ENCODE measurements at places on chromosomes 12 and 14. TPM values are rescaled to one million over a fixed set of nuclear protein-coding genes. Genes with fewer than 3 reads are reported as not detected.

GRCh38 chr14:55458800-55459515 is 18.5 kb upstream of the TBPL2 start:
- DNase-seq: no peak

Gene TNS2
- total RNA-seq: 228 TPM

GRCh38 chr14:30840086-30840779 is 34.1 kb upstream of the COCH start:
- DNase-seq: no peak

DNA sequence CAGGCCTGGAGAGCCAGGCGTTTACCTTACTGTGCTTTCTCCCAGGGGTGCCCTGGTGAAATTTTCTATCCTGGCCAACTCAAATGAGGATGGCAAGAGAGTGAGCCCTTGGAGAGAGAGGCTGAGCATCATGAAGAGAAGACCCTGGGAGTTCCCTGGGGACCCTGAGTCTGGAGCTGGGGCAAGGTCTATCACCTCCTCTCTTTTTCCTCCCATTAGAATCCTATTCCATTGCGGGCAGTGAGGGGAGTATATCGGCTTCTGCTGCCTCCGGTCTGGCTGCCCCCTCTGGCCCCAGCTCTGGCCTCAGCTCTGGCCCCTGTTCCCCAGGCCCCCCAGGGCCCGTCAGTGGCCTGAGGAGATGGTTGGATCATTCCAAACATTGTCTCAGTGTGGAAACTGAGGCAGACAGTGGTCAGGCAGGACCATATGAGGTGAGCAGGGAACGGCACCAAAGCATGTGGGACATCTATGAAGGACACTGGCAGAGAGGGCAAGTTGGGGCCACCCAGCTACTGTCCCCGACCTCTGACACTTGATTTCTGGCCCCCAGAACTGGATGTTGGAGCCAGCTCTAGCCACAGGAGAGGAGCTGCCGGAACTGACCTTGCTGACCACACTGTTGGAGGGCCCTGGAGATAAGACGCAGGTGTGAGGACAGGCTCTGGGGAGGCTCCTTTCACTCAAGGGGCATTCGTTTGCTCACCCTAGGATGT is 1.6 kb downstream of the ARHGEF25 start:
- no peak for DNase-seq

Gene PMEL
- total RNA-seq: 4.7 TPM

Gene LRIG3
- 139 TPM for total RNA-seq

DNA sequence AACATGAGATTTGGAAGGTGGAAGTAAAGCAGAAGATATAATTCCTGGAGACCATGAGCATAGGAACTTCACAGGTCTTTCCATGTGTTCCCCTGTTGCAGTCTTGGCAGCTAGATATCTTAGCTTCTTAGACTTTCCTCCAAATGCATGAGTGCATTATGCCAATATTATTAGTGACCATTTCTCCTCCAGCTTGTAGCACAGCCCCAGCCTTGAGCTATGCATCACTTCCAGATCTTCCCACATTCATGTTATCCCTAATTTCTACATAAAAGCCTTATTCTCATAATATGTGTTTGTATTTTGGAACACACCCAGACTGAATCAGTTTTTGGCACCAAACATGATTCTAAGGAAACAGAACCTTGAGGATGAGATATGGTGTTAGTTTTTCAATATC is 11.0 kb downstream of the CLEC2B start:
- no peak for DNase-seq

- DNase-seq: no peak
Observed at GRCh38 chr14:69880893-69881292, 1.7 kb downstream of the SMOC1 start.

Gene AMHR2
- not detected for total RNA-seq

- DNase-seq: no peak
Observed at GRCh38 chr12:68465227-68465626, 133.1 kb upstream of the MDM1 start.

Gene LRFN5
- total RNA-seq: 5.2 TPM

DNA sequence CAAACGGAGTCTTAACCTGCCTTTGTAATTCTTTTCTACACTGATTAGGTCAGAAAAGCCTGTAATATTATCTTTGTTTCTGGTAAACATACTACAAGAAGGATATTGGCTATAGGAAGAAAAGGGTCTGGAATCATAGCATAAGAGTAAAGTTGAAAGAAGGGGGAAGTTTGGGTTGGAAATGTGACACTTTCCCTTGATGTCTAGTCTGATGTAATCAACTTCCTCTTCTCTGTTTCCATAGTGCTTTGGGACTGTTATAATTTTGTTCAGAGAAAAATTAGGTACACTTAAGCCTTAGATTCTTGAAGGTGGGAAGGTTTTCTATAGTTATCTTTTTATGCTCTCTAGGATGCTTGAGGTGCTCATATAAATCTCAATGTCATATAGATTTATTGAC is 322.2 kb downstream of the AEBP2 start:
- no peak for DNase-seq

GRCh38 chr12:52214421-52214802 is 18.6 kb upstream of the KRT7 start:
- DNase-seq: peak; percentile 49

- no peak for DNase-seq
Observed at GRCh38 chr12:93008044-93008778, 79.1 kb upstream of the EEA1 start.

Gene KIF5A
- total RNA-seq: 1.2 TPM

- no peak for DNase-seq
Observed at GRCh38 chr14:34021096-34021495, 70.2 kb upstream of the EGLN3 start.

Gene TAS2R10
- total RNA-seq: 1.3 TPM

DNA sequence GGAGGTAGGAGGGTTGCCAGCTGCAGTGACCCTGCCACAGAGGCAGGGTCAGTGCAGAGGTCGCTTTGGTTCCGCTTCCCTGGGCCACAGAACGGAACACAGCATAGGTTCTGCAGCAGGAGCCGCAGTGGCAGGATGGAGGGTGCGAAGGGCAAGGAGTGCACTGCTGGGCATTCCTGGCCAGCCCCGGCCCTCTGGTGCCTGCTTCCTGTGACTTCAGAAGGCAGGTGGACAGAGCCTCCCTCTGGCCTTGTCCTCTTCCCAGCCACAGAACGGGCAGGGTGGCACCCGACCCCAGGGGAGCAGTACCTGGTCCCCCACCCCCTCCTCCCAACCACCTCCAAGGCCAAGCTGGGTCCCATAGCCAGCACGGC is 37.7 kb downstream of the SLC8B1 start:
- DNase-seq: no peak

Gene FUT8
- total RNA-seq: 47.2 TPM

DNA sequence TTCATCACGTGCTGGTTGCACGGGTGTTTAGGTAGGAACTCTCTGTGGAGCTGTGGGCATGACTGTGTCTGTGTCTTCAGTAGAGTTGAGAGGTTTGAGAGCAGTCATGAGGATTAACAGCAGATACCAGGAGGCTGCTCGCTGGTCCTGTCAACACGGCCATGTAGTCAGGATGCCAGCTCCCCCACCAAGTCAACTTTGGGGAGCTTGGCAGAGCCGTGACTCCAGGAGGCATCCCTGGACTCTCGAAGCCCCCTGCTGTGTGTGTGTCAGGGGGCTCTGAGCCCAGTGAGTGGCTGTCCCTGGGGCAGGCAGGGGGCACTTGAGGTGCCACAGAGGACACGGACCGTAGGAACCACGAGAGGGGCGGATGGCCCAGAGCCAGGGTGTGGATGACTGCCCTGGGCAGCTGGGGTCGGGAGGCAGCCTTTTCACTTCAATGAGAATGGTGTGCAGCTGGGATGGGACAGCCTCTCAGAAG is 7.2 kb upstream of the GPR132 start:
- no peak for DNase-seq

Gene ADAM20
- total RNA-seq: 3.6 TPM

- DNase-seq: no peak
Observed at GRCh38 chr14:91848504-91849001, 18.8 kb downstream of the TC2N start.

GRCh38 chr12:9707356-9707755 is 25.5 kb downstream of the CLECL1 start:
- DNase-seq: no peak

Gene CDC42BPB
- total RNA-seq: 98.0 TPM

GRCh38 chr14:24432259-24433131 is 2.7 kb downstream of the KHNYN start:
- DNase-seq: no peak

DNA sequence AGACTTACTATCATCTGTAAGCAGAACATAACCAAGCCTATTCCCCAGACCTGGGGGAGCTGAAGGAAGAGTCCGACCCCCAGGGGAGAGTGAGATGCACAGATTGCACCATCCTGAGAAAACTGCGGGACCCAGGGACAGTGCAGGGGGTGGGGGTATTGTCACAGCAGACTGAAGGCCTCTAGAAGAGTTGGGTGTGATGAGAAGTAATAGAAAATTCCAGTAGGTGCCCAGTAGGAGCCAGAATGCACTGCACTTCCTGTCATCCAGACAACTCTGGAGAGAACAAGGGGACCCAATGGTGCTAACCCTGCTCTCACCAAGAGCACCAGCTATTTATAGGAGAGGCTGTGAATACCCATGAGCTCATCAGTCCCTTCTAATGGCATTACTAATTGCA is 190.1 kb downstream of the BCL11B start:
- no peak for DNase-seq

DNA sequence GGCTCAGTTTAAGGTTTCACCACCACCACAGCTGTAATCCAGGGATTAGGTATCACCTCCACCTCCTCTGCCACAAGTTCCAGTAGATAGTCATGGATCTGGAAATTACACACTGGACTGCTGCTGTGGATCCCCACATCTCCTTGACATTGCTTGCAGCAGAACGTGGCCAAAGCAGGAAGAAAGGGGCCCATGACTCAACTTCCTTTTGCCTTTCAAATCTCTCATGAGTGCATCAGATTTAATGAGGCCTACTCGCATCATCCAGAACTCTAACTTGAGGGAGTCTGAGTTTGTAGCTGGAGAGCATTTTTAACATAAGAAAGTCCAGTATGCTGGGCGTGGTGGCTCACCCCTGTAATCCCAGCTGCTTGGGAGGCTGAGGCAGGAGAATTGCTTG is 29.2 kb upstream of the TMED10 start:
- no peak for DNase-seq

GRCh38 chr14:20400965-20401593 is 12.2 kb downstream of the TEP1 start:
- DNase-seq: no peak

DNA sequence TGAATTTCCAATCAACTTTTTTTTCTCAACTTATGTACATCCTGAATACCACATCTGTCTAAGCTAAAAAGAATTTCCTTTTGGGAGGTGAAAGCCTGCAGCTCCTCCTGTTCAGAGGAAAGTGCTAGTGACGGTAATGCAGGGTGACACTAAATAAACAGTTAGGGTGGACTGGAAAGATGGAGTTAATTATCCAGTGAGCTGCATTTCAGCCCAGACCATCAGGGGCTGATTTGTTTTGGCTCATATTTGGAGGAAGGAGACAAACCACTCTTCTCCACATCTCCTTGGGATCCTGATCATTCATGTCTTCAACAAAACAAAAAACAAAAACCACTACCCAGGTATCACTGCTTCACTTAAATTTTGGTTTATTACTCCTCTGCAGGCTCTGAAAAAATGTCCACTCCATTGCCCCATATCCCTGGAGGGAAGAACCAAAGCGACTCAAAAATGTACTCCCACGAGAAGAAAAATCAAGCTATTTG is 5.1 kb upstream of the SIX1 start:
- no peak for DNase-seq

Gene CDKL1
- 10.5 TPM for total RNA-seq

GRCh38 chr12:110262442-110263388 is 18.3 kb upstream of the ATP2A2 start:
- no peak for DNase-seq

Gene INHBC
- not detected for total RNA-seq

DNA sequence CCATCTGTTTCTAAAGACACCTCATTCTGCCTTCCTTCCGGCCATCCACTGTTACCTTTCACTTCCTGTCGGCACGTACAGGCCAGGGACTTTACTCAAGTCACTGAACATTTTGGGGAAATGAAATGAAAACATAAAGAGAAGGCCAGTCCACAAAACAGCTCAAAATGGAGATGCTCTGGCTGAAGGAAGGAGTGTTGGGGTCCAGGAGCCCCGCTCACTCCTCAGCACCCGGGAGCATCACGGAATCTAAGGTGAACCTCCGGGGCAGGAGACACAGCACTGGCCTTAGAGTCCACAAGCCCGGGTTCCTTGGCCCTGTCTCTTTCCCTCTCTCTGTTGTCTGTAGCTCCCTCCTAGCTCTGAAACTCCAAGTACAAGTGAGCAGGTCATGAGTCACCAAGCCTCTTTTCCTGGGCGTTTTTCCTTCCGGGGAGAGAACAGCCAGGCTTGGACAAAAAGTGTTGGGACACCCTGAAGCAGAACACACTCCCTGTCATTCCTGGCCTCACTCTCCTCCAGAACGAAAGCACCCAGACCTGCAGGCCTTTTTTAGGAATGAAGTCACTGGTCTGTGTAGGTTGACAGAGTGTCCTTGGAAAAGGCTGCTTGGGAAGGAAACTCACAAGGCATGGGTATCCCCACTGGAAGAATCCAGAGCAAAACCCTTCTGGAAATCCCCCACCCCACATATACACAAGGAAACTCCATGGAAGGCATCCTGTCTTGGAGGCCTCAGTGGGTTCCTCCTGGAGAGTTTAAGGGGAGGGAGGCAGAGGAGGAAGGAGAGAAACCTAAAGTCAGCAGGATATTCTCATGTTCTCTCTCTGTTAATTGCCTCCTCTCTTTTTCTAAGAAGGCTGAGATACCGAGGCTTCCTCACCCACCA is 245.3 kb downstream of the ZFP36L1 start:
- DNase-seq: peak; percentile 81

DNA sequence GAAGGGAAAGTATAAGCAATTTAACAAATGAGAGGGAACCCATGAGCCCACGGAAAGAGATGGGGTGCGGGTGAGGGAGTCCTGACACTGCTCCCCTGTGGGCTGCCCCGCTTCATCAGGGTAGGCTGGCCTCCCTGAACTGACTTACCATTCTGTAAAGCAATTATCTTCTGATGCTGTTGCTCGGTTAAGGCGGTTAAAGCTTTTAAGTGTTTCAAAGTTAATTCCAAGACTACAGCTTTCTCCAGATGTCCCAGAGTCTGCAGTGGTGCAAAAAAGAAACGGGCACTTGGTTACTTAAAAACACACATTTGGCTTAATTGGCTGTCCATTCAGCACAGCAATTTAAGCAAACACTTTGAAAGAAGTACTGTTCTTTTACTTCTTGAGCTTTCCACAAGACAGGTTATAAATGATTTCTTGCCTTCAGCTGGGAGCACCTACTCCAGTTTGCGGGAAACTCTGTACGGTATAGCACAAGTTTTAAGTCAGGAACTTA is 1.3 kb downstream of the BHLHE41 start:
- DNase-seq: no peak

GRCh38 chr12:40655451-40655850 is 36.8 kb upstream of the CNTN1 start:
- no peak for DNase-seq

Gene TAS2R30
- total RNA-seq: 11.1 TPM

- DNase-seq: no peak
Observed at GRCh38 chr12:19683178-19683927, 244.1 kb downstream of the AEBP2 start.

DNA sequence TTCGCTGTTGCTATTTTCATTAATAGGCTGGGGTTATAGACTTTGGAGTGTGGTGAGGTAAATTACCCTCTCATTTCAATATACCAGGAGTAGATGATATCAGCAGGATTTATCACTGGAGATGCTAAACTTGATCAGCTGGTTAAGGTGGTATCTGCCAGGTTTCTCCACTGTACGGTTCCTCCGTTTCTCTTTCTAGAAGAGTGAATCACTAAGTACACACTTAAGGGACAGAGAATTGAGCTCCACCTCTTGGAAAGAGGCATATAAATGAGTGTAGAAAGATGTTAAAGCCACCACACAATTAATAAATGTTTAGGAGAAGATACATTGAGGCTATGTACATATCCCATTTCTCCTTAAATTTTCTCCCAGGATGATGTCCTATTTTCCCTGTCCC is 277.4 kb upstream of the GRIP1 start:
- DNase-seq: no peak

Gene SMIM41
- not detected for total RNA-seq

Data from breast epithelium (tissue), 4 donors.